Stimulated activated CD4-positive, alpha-beta T cell treated with anti-CD3 and anti-CD28 coated beads, Interleukin-15, amount 100 ng/mL, for 48 hours (primary cell): ENCODE measurements at places on chromosomes 13 and 19.

DNA sequence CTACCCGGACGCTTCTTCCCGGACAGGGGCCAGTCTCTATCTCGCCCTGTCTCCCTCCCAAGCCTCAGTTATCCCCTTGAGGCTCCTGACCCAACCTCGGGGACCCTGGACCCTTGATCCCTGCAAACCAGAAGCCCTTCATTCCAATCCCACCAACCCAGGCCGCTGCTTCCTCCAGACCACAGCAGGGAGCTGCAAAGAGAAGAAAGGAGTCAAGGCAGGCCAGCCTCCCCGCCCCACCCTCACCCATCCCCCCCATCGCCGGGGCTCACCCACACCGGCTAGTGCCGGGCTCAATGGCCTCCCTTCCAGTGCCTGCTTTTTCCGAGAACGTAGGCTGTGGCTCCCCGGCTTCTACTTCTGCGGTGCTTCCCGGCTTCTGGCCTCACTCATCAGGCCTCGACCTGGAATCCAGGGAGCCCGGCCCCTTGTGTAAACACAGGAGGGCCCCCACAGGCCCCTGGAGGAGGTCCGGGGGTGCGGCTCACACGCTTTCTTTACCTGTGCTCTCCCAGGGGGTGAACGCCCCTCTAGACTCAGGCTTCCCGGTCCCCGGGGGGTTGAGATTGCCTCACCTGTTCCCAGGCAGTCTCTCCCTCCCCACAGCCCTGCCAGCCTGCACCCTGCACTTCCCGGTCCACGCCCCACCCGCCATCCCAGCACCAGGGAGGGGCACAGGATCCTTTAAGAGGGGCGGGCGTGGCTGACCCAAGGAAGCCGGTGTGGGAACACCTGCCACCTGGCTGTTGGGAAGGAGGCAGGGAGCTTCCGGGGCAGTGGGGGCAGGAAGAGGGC, at the start of gene FAM83E:
Gene FAM83E (minus strand): TSS at position 641 of the 795 bp plus-strand sequence. CDS start 1,704 bp downstream, outside the sequence.
- no peak for DNase-seq

DNA sequence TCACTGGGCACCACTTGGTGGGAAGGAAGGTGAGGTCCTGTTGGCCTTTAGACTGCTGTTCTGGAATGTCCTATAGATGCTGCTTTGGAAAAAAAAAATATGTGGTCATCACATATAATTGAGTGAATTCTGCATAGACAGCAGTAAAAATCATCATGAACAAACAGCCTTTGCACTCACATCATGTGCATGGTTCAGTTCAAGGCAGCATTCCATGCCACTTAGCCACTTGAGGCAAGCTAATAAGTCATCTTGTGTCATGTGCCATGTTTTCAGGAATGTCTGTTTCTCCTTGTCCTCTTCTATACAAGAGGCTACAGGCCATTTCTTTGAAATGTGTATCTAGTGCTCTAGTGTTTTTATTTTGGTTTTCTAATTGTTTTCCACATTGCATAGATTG, 43.9 kb upstream of the TSC22D1 start:
- no peak for DNase-seq

DNA sequence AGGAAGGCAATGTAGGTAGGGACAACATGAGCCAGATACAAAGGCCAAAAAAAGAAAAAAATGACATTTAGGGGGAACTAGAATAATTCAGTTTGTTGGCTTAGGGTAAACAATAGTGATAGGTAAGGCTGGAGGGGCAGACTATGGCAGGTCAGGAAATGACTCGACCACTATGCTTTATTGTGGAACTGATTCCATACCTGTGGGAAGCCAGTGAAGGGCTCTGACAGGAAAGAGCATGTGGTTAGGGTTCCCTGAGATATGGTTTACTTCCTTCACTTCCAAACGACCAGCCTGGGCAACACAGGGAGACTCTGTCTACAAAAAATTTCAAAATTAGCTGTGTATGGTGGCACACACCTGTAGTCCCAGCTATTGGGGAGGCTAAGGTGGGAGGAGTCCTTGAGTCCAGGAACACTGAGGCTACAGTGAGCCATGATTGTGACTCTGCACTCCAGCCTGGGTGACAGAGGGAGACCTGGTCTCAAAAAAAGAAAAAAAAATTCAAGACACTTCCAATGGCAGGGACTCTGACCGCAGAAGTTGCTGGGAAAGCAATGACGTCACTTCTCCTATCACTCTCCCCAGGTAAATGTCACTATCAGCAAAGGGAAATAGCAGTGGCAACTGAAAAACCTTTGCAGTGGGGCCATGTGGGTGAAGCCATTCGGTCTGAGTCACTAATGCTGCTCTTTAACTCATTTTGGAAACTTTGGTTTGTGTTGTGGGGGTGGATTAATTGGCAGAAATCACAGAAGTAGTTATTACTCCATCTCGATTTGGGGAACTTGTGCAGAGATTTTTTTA, 192.8 kb upstream of the TSC22D1 start:
- peak; percentile 36 for DNase-seq

GRCh38 chr19:56155124-56155687, 14.1 kb downstream of the ZNF444 start:
- DNase-seq, result no peak

- DNase-seq, result no peak
Measured at GRCh38 chr13:113398963-113399754, 35.2 kb upstream of the GRTP1 start.

GRCh38 chr13:75738841-75739240, 102.7 kb downstream of the LMO7 start:
- DNase-seq, result no peak

GRCh38 chr13:34230271-34230670, 412.3 kb downstream of the RFC3 start:
- no peak for DNase-seq

- no peak for DNase-seq
Measured at GRCh38 chr19:46296202-46296480, 701 bp upstream of the HIF3A start.

GRCh38 chr13:49625392-49626079, 2.8 kb upstream of the ARL11 start:
- DNase-seq, result no peak

- no peak for DNase-seq
Measured at GRCh38 chr19:53808710-53809125, 15.4 kb downstream of the NLRP12 start.

DNA sequence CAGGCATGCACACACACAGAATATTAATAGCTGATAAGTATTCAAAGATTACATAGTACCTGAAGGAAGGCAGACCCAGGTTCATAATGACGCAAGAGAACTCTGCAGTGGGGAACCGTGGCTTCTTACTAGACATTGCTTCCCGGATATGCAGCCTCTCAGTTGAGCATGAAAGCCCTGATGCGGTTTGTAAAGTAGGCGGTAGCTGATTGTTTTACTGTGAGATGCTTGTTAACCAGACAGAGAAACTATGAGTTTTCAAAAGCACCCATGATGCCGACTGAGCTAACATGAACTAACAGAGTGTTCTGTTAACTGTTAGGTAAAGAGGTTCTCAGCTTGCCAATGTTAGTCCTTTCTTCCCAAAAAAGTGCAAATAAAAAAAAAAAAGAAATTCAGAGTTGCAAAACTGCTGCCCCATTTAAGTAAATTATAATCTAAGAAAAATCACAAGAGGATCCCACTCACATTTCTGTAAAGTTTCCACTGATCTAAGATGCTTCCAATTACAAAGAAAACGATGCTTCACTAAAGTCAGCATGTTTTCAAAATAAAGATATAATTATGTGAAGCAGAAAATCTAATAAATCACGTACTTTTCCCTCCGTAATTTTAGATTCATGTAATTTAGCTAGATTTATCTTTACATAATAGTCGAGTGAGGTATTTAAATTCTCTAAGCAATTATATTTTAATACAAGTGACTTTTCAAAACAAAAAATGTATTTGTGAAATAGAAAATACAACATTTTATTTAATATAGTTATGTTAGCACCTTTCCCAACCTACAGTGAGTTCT, 2.2 kb downstream of the FLT1 start:
- DNase-seq, result peak; percentile 55
